Activated T-helper 1 cell treated with anti-CD3 and anti-CD28 coated beads, Interleukin-12 subunit alpha, Interleukin-12 subunit beta, Interleukin-2, Interleukin-4 antibody, amounts not matched to agents 30 ng/mL and 10 ng/mL and 1 ng/mL, durations not matched to agents 14 hours and 24 hours and 36 hours (primary cell): ENCODE measurements at places on chromosomes 3 and 15.

DNA sequence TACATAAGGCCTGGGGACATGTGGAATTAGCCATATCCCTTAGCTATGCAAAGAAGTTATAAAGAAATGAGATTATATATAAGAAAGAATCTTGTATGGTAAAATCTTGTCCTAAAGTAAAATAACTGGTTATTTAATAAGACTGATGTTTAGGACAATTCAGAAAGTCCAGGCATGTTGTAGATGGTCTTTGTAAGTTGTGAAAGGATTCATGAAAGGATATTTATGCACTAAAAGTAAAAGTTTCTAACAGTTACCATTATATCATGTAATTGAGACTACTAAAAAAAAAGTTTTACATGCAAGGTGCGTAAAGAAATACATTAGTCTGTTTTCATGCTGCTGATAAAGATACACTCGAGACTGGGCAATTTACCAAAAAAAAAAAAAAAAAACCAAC lies 146.3 kb downstream of the FMN1 start:
- no peak overlapping the region for H3K27ac ChIP-seq
- no peaks in the 10 kb centered on the region for H3K4me1 ChIP-seq
- peaks cover 2% of the 10 kb centered on the region for H3K27me3 ChIP-seq
- DNase-seq, result no peak
- H3K36me3 ChIP-seq, result no peaks in the 10 kb centered on the region

GRCh38 chr15:81024265-81024872 lies 23.6 kb downstream of the TLNRD1 start:
- H3K4me3 ChIP-seq, result peak overlapping the region; percentile 51
- H3K27ac ChIP-seq, result peak overlapping the region; percentile 96
- peaks cover 43% of the 10 kb centered on the region for H3K4me1 ChIP-seq
- DNase-seq, result no peak
- no peaks in the 10 kb centered on the region for H3K27me3 ChIP-seq

- H3K27ac ChIP-seq, result peak overlapping the region; percentile 16
- DNase-seq, result no peak
- no peak overlapping the region for H3K4me3 ChIP-seq
- H3K27me3 ChIP-seq, result no peaks in the 10 kb centered on the region
- H3K4me1 ChIP-seq, result peaks cover 55% of the 10 kb centered on the region
Observed at GRCh38 chr3:153289334-153289808, 127.3 kb downstream of the RAP2B start.

DNA sequence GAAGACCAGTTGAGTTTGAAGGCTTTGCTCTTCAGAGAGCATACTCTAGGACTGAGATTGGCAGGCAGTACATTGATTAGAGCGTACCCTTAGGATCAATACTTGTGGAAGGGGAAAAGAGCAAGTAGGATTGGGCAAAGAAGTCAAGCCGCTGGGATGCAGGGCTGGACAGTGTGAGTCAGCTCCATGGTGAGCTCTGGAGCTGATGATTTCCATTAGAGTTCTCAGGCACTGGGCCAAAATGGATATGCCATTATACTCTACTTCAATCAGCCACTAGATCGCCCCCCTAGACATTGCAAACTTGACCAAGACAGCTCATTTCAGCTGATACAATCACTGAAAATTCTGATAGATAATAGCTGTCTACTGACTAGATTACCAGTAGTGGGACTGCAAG lies 432.7 kb upstream of the ALCAM start:
- no peak overlapping the region for H3K27ac ChIP-seq
- H3K27me3 ChIP-seq, result no peaks in the 10 kb centered on the region
- DNase-seq, result no peak
- no peak overlapping the region for H3K4me3 ChIP-seq

GRCh38 chr15:77506311-77507142 lies 85.8 kb downstream of the HMG20A start:
- H3K36me3 ChIP-seq, result no peaks in the 10 kb centered on the region
- H3K27me3 ChIP-seq, result no peaks in the 10 kb centered on the region
- H3K4me1 ChIP-seq, result peaks cover 21% of the 10 kb centered on the region
- H3K4me3 ChIP-seq, result no peak overlapping the region
- DNase-seq, result no peak
- H3K27ac ChIP-seq, result no peak overlapping the region

DNA sequence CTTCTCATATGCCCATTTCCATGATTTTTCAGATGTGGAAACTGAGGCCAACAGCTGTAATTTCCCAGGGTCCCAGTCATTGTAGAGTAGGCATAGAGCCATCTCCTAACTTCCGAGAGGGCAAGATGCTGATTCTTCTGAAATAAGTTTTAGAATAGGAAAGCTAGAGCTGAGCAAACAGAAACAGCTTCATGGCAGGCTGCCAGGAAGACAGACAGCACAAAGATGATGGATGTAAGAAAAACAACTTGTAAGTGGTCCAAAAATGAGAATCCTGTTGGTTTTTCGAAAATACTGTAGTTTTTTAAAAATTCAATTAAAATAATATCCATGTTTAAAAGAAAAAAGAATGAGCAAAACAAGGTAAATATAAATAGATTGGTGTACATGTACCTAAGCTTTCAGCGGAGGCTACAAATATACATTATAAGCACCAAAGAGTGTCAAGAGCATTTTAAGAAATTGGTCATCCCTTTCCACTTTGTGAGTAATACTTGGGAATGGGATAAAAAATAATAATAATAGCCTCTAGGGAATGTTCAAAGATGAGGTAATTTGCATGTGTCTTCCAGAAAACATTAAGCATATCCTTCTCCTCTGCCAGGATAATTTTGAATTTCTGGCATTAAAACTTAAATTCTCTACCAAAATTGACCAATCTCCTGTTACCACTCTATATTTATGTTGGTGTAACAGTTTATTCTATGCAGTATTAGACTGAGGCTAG lies 406.6 kb downstream of the MECOM start:
- H3K27ac ChIP-seq, result no peak overlapping the region
- H3K27me3 ChIP-seq, result peaks cover 6% of the 10 kb centered on the region
- no peaks in the 10 kb centered on the region for H3K36me3 ChIP-seq
- H3K4me1 ChIP-seq, result no peaks in the 10 kb centered on the region

DNA sequence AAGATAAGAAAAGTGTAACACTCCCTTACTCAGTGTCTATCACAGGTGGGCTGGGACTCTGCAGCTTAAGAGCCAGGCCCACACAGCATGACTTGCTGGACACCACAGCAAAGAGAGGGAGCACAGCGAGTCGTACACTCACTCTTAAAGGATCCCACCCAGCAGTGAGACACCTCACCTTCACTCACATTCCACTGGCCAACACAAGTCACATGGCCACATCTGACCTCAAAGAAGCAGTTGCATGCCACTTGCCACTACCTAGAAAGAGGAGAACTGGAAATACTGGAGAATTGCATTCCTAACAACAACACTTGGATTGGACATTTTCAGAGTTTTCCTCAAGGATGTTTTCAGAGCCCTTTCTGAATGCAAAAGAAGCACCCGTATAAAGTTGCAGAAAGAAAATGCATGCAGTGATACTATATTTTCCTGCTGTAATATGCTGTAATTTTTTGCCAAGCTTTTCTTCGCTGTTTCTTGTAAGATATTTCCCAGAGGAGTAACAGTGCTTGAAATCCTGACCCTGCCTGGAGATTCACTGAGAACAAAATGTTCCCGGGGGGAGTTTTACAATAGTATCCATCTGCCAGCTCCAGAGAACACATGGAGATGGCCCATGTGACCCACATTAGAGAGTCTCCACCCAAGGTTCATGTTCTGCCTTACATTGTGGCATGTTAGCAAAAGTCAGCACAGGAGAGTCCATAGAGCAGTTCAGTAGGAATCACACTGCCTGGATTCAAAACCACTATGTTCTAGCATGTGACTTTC lies 42.2 kb downstream of the TRIM42 start:
- no peak overlapping the region for H3K27ac ChIP-seq
- peaks cover 7% of the 10 kb centered on the region for H3K4me1 ChIP-seq
- DNase-seq, result no peak

DNA sequence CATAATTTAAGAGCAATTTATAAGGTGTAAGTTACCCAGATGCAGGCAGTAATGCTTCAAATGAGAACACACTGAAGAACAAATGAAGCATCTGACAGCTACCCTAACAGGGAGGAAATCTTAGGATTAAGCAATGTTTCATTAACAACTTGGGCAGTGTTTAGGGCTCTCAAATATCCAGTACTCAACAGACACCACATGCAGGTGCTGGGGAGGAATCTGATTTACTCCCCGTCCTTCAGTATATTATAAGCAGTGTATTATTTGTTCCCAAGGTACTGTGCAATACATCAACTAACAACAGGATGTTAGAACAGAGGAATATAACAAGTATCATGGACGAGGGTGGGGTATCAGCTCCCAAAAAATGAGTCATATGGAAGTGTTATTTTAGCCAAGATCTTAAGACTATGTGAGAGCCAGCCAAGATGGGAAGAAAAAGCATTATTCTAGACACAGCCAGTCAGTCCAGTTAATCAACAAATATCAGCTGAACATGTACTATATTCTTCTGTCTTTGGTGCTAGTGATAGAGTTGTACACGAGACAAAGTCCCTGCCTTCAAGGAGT lies 20.4 kb downstream of the BTBD1 start:
- no peak overlapping the region for H3K4me3 ChIP-seq
- peaks cover 14% of the 10 kb centered on the region for H3K4me1 ChIP-seq
- H3K36me3 ChIP-seq, result peaks cover 44% of the 10 kb centered on the region
- H3K27me3 ChIP-seq, result no peaks in the 10 kb centered on the region
- H3K27ac ChIP-seq, result no peak overlapping the region
- DNase-seq, result no peak

- no peak overlapping the region for H3K4me3 ChIP-seq
- no peak for DNase-seq
- peaks cover 16% of the 10 kb centered on the region for H3K27me3 ChIP-seq
- H3K27ac ChIP-seq, result no peak overlapping the region
- no peaks in the 10 kb centered on the region for H3K36me3 ChIP-seq
Observed at GRCh38 chr15:31083370-31083780, 18.1 kb downstream of the TRPM1 start.

DNA sequence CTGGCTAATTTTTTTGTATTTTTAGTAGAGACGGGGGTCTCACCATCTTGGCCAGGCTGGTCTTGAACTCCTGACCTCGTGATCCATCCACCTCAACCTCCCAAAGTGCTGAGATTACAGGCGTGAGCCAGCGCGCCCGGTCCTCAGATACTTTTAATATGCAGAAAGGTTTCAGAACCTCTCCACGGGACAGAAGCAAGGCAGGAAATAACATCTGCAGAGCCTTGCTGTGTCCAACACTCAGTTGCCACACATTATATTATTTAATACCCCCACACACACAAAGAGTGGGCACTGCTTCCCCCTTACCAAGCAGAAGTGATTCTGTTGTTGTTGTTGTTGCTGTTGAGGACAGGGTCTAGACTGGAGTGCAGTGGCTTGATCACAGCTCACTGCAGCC lies 28.0 kb downstream of the OSBPL10 start:
- peaks cover 3% of the 10 kb centered on the region for H3K36me3 ChIP-seq
- no peak overlapping the region for H3K27ac ChIP-seq
- DNase-seq, result no peak
- no peak overlapping the region for H3K4me3 ChIP-seq
- no peaks in the 10 kb centered on the region for H3K27me3 ChIP-seq

DNA sequence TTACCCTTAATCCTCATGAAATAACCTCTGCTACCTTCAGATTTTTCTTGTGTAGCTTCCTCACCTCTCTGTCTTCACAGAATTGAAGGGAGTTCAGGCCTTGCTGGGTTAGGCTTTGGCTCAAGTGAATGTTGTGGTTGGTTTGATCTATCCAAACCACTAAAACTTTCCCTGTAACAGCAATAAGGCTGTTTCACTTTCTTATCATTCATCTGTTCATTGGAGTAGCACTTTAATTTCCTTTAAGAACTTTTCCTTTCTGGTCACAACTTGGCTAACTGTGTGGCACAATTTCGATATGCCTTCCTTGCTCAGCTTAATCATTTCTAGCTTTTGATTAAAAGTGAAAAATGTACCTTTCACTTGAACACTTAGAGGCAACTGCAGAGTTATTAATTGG lies 129.8 kb downstream of the NR1I2 start:
- peaks cover 21% of the 10 kb centered on the region for H3K4me1 ChIP-seq
- DNase-seq, result no peak
- peak overlapping the region; percentile 59 for H3K27ac ChIP-seq
- peaks cover 40% of the 10 kb centered on the region for H3K36me3 ChIP-seq
- peaks cover 1% of the 10 kb centered on the region for H3K27me3 ChIP-seq

DNA sequence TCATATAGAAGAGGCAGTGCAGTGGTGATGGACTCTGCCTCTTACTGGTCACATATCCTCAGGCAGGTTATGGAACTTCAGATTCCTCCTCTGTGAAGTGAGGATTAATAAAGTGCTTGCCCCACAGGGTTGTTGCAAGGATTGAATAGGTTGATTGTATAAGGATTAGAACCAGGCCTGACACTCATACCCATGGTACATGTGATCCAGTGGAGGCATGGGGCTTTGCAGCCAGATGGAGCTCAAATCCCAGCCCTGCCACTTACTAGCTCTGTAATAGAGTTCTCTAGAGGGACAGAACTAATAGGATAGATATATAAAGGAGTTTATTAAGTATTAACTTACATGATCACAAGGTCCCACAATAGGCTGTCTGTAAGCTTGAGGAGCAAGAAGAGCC lies 184.6 kb upstream of the EIF1B start:
- no peak for DNase-seq
- no peak overlapping the region for H3K27ac ChIP-seq
- H3K4me3 ChIP-seq, result no peak overlapping the region
- no peaks in the 10 kb centered on the region for H3K36me3 ChIP-seq

- H3K36me3 ChIP-seq, result no peaks in the 10 kb centered on the region
- no peak for DNase-seq
- H3K4me1 ChIP-seq, result no peaks in the 10 kb centered on the region
- H3K4me3 ChIP-seq, result no peak overlapping the region
Observed at GRCh38 chr15:65195548-65195923, 10.4 kb upstream of the CLPX start.

- H3K4me1 ChIP-seq, result peaks cover 8% of the 10 kb centered on the region
- H3K4me3 ChIP-seq, result no peak overlapping the region
- DNase-seq, result no peak
- H3K27ac ChIP-seq, result no peak overlapping the region
Observed at GRCh38 chr3:153295901-153296300, 133.9 kb downstream of the RAP2B start.

- DNase-seq, result no peak
- no peak overlapping the region for H3K27ac ChIP-seq
- peaks cover 51% of the 10 kb centered on the region for H3K36me3 ChIP-seq
- no peak overlapping the region for H3K4me3 ChIP-seq
- H3K27me3 ChIP-seq, result no peaks in the 10 kb centered on the region
Observed at GRCh38 chr15:69435985-69436384, 16.6 kb upstream of the RPLP1 start.

GRCh38 chr3:11391174-11391879 lies 119.1 kb downstream of the ATG7 start:
- H3K27ac ChIP-seq, result no peak overlapping the region
- no peak for DNase-seq
- H3K4me3 ChIP-seq, result no peak overlapping the region

DNA sequence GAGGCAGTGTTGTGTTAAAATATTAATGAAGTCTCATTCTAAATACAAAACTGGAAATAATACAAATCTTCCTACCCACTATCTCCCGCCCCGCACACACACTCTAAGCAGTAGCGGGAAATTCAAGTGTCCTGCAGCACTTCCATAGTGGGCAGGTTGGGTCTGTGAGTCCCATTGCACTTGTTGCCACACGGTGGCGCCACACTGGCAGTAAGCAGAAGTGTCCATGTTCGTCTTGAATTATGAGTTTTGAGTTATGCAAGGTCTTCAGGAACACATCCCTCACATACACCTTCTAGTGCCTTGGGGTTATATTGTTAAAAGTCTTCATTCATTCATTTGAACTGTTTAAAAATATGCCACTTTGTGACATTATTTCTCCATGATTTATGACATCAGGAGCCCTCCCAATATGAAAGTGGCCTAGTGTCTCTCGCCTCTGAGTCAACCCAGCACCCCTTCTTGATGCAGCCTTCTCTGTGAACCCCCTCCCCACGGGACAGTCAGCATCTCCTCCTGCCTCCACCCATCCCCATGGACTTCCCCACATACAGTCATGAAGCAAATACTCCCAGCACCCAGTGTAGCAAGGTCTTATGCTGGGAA lies 17.6 kb upstream of the CCDC174 start:
- DNase-seq, result peak; percentile 20
- peaks cover 18% of the 10 kb centered on the region for H3K27me3 ChIP-seq
- no peaks in the 10 kb centered on the region for H3K4me1 ChIP-seq
- H3K36me3 ChIP-seq, result no peaks in the 10 kb centered on the region
